ENCODE measurements at places on chromosomes 11 and 22. TPM values are rescaled to one million over a fixed set of nuclear protein-coding genes. Genes with fewer than 3 reads are reported as not detected.
A peak's percentile ranks its signal among the peaks of the same experiment; 100 is the strongest.

UCP3 gene
- total RNA-seq = 3.0 TPM

DNA sequence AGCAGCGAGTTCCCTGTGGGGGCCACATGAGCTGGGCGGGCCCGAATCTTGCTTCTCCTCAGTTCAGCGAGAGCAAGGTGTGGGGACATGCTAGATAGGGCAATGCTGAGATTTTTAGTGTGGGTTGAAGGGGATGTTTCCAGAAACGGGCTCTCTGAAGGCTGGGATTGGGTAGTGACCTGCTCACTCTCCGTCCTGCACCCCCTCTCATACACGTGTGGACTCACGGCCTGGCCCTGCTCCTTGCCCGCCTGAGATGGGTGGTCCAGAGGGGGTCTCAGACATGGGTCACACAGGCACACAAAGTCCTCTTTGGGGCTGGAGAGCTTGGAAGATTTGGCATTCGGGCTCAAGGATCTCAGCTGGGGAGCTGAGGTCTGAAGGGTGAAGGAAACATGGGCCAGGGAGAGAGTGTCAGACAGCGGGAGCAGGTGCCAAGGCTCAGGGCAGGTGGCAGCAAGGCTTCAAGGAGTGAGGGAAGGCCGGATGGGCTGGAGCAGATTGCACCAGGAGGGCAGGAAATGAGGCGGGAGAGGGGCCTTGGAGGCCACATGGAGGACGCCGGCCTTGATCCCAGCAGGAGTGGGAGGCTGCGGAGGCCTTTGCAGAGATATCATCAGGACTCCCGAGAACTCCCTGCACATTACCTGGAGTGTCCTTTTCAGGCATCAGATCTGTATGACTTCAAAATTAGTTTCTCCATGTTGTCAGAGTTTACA lies 74.1 kb downstream of the PARVB start:
- H3K4me3 ChIP-seq = no peak overlapping the region
- H3K36me3 ChIP-seq = peaks cover 2% of the 10 kb centered on the region
- H3K4me1 ChIP-seq = no peaks in the 10 kb centered on the region
- DNase-seq = no peak

DNA sequence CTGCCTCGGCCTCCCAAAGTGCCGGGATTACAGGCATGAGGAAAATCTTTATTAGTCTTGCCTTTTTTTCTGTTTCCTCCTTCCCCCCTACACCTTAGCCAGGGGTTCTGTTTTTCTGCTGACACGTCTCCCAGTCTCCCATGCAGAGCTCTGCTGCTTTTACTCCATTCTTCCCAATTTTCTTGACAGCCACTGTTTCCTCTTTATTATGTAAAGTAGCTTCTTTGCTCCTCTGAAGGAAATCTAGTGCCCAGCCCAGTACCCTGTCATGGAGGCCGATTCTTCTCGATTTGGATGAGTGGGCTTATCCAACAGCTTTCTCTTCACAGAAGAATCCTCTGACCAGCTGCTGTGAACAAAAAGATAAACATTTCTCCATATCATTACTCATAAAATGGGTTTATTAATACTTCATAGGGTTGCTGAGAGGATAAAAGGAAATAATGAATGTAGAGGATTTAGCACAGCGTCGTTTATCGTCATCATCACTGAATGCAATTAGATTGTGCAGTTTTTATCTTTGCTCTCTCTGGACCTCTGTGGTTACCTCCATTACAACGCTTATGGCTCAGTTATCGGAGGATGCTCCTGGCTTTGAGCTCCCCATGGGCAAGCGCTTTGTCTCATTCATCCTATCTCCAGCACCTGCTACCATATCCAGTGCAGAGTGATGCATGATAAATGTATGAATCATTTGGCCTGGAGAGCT lies 375.6 kb upstream of the C11orf87 start:
- no peak overlapping the region for H3K4me3 ChIP-seq
- H3K36me3 ChIP-seq = no peaks in the 10 kb centered on the region
- H3K4me1 ChIP-seq = no peaks in the 10 kb centered on the region
- no peak for DNase-seq
- no peaks in the 10 kb centered on the region for H3K27me3 ChIP-seq

DNA sequence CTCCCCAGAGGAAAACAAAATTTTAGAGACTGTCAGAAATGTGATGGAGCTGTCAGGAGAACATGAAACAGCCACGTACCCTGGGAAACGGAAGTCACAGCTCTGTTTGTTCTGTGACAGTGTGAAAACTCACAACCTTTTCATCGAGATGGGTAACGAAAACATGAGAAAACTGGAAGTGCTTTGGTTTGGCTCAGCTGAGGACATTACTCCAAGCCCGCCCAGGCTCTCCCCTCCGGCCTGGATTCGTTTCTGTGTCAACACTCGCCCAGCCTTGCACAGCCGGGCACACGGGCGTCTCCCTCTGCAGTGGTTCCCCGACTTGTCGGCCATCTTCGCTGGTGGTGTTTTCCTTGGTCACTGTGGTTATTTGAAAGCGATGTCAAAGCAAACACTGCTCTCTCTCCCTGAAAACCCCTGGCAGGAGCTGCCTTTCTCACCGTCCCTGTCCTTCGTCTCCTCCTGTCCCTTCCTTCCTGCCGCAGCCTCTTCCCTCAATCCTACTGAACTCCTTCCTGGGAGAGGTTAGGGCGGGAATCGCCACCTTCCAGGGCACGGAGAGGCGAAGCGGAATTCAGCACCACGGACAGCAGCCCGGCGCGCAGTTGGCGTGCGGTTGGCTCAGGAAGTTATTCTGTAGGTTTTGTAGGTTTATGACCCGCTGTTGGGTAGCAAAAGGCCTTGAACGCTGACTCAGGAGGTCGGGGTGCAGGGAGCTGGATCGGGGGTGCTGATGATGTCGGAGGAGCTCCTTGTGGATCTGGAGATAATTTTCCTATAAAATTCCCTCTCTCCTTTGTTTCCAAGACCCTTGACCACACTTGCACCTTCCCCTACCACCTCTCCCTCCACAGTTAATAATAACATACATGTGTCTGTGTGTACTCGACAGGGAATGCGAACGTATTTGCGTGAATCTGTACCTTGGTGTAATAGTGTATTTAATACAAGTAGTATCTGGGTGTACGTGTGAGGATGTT lies 13.1 kb upstream of the RPS19BP1 start:
- peaks cover 12% of the 10 kb centered on the region for H3K4me1 ChIP-seq
- H3K27ac ChIP-seq = no peak overlapping the region
- peak; percentile 67 for DNase-seq
- H3K36me3 ChIP-seq = no peaks in the 10 kb centered on the region

- no peaks in the 10 kb centered on the region for H3K36me3 ChIP-seq
- H3K27me3 ChIP-seq = no peaks in the 10 kb centered on the region
- no peak within 1 kb of the TSS for H3K27ac ChIP-seq
- no peak within 1 kb of the TSS for H3K4me3 ChIP-seq
These were observed at the start of gene MISFA for GRCh38 chr11:18599739-18600230. TSS of gene MISFA (plus strand) at chr11:18599789. CDS start at chr11:18599929, 140 bp downstream.

DNA sequence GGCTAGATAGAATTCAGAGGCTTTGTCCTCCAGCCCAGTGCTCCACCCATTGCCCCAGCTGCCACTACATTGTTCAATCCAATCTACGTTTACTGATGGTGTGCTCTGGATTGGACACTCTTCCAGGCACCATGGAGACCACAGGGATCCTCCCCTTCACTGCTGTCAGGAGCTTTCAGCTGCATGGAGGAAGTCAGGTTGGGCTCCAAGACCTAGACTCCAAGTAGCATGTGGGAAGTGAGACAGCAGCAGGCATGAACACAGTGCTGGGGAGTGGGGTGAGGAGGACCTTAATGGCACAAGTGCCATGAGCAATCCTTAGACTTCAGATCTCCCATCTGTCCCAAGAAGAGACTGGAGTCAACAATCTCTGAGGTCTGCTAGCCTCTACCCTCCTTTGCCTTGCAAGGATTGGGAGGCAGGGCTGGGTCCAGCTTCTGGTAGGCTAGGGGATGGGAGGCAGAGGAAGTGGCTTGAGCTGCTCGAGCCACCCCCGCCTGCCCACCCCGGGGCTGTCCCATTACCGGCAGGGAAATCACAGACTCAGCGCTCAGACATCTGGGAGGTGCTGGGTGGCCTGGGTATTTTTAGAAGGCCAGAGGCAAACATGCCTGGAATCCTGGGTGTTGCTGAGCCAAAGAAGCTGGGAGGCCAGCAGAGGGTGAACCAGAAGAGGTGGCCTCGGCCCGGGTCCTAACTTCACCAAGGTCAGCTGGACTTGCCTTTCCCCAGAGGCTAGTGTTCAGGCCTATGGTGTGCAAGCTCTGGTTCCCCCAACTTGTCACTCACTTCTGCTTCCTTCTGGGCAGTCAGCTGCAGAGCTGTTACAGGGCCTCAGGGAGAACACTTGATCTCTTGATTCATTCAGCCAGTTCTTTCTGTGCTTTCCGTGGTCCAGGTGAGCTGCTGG lies 15.2 kb upstream of the FCHSD2 start:
- H3K4me1 ChIP-seq = peaks cover 59% of the 10 kb centered on the region
- DNase-seq = no peak
- no peaks in the 10 kb centered on the region for H3K36me3 ChIP-seq
